ENCODE measurements at places on chromosomes 3 and 15. TPM values are rescaled to one million over a fixed set of nuclear protein-coding genes. Genes with fewer than 3 reads are reported as not detected.

- H3K36me3 ChIP-seq = no peaks in the 10 kb centered on the region
- H3K27ac ChIP-seq = peak overlapping the region; percentile 99
- peak overlapping the region; percentile 83 for H3K4me3 ChIP-seq
- DNase-seq = peak; percentile 72
Observed at GRCh38 chr3:38165722-38166387, 518 bp downstream of the OXSR1 start.

PRR20G gene
- not detected for total RNA-seq

DNA sequence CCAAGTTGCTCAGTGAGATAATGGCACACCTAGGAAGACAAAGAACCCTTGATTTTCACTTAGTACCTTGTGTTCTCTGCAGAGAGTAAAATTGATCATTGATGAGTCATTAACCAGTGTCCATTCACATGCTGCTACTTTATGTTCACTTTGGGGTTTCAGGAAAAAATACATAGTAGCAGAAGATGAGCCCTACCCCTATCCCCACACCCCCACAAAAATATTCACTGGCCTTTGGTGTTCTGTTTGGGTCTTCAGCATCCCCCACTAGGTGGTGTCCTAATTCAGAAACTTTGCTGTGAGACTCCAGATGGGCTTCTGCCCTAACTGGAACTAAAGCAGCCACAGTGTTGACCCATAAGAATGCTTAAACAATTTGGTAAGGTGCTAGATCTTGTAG is 178.8 kb downstream of the KLHL25 start:
- no peaks in the 10 kb centered on the region for H3K27me3 ChIP-seq
- no peak for DNase-seq
- H3K27ac ChIP-seq = peak overlapping the region; percentile 56
- H3K36me3 ChIP-seq = no peaks in the 10 kb centered on the region
- H3K4me3 ChIP-seq = no peak overlapping the region

- H3K4me1 ChIP-seq = no peaks in the 10 kb centered on the region
- no peak overlapping the region for H3K27ac ChIP-seq
- no peaks in the 10 kb centered on the region for H3K36me3 ChIP-seq
- H3K27me3 ChIP-seq = no peaks in the 10 kb centered on the region
- no peak for DNase-seq
- no peak overlapping the region for H3K4me3 ChIP-seq
Observed at GRCh38 chr15:27418726-27419125, 447.7 kb downstream of the GABRG3 start.

GRCh38 chr3:53180305-53181023 is 19.5 kb downstream of the PRKCD start:
- H3K4me1 ChIP-seq = peaks cover 3% of the 10 kb centered on the region
- peaks cover 8% of the 10 kb centered on the region for H3K36me3 ChIP-seq
- no peak overlapping the region for H3K27ac ChIP-seq
- peak; percentile 30 for DNase-seq
- no peak overlapping the region for H3K4me3 ChIP-seq
- H3K27me3 ChIP-seq = no peaks in the 10 kb centered on the region

ATP10A gene
- 32.9 TPM for total RNA-seq

DNA sequence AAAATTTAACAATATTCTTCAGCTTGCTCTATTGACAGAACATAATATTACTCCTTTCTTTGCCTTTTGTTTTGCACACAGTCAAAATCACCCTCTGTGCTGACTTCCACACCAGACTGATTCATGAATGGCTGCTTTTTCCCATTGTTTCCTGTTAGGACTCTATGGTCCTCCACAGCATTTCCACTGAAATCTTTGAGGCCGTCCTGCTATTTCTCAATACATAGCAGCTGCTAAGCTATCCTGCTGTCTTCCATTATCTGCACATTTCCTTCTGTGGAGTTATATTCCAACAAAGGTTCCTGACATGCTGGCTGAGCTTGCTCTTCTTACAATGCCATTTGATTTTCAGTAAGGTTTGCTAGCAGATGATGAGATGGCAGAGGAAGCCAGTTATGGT is 153.3 kb downstream of the EPHA3 start:
- no peaks in the 10 kb centered on the region for H3K4me1 ChIP-seq
- DNase-seq = no peak

- no peaks in the 10 kb centered on the region for H3K36me3 ChIP-seq
- H3K27me3 ChIP-seq = no peaks in the 10 kb centered on the region
- no peak for DNase-seq
- H3K4me3 ChIP-seq = no peak overlapping the region
Observed at GRCh38 chr15:70964686-70965085, 72.1 kb downstream of the LRRC49 start.

IQCH gene
- 4.7 TPM for total RNA-seq

- DNase-seq = no peak
- H3K4me1 ChIP-seq = no peaks in the 10 kb centered on the region
- no peak overlapping the region for H3K27ac ChIP-seq
Observed at GRCh38 chr3:149771652-149772271, 19.5 kb upstream of the COMMD2 start.

- no peak overlapping the region for H3K27ac ChIP-seq
- H3K36me3 ChIP-seq = no peaks in the 10 kb centered on the region
- no peaks in the 10 kb centered on the region for H3K27me3 ChIP-seq
- DNase-seq = no peak
- no peaks in the 10 kb centered on the region for H3K4me1 ChIP-seq
- H3K4me3 ChIP-seq = no peak overlapping the region
Observed at GRCh38 chr3:100471444-100471843, 21.0 kb upstream of the TMEM45A start.

GRCh38 chr3:14803981-14804834 is 14.6 kb upstream of the FGD5 start:
- DNase-seq = no peak
- no peaks in the 10 kb centered on the region for H3K36me3 ChIP-seq
- H3K27ac ChIP-seq = no peak overlapping the region
- H3K4me1 ChIP-seq = no peaks in the 10 kb centered on the region
- H3K27me3 ChIP-seq = peaks cover 5% of the 10 kb centered on the region
- no peak overlapping the region for H3K4me3 ChIP-seq

DNA sequence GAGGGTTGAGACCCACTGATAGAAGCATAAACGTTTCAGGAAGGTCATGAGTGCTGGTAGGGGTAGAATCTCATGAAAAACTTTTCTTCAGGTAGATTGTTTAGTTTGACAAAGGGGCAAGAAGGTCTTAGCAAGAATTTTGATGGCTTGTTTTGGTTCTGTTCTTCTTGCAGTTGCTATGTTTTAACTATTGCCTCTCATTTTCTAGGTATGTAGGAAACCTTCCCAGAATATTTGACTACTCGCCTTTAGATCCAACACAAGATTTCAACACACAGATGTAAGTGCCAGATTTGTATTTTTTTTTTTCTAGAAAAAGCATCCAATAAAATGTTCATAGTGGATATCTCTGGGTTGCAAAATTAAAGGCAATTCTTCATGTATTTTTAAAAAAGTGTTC is 77.1 kb downstream of the USP13 start:
- DNase-seq = no peak
- H3K36me3 ChIP-seq = peaks cover 7% of the 10 kb centered on the region
- no peak overlapping the region for H3K4me3 ChIP-seq
- H3K27me3 ChIP-seq = no peaks in the 10 kb centered on the region

DNA sequence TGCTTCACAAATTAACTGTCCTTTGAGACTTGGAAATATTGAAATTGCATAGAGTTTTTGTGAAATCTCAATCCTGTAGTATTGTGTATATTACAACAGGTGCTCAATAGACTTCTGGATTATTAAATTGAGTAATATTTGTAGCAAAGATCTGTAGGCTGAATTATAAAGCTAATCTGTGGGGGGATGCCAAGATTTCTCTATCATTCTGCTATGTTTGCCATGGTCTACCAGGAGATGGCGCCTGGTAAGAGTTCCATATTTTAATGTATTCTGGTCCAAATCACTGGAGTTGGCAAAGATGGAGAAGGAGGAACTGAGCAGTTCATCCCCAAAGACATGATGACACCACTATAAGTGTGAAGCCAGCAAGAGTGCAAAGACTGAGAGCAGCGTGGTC is 340.9 kb upstream of the TPRG1 start:
- no peaks in the 10 kb centered on the region for H3K27me3 ChIP-seq
- H3K4me1 ChIP-seq = peaks cover 4% of the 10 kb centered on the region
- no peak overlapping the region for H3K27ac ChIP-seq
- no peak overlapping the region for H3K4me3 ChIP-seq

DNA sequence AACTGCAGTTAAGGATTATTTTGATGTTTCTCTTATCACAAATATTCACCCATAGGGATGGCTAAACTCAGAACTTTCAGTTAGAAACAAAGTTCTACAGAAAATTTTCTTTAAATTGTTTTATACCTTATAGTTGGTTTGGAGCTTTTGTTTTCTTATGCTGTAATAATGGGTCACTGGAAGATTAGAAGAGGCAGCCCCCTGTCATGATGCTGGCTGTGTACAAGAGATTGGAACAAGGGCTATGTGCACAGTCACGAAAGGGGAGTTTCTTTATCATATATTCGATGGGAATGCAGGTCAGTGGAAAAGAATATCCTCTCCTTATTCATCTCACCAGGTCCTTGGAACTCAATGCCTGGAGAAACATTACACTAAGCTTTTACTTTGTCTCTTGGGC is 12.0 kb upstream of the CPA3 start:
- no peaks in the 10 kb centered on the region for H3K4me1 ChIP-seq
- H3K27me3 ChIP-seq = no peaks in the 10 kb centered on the region
- H3K36me3 ChIP-seq = no peaks in the 10 kb centered on the region
- no peak overlapping the region for H3K4me3 ChIP-seq
- H3K27ac ChIP-seq = no peak overlapping the region

- peak; percentile 92 for DNase-seq
- peaks cover 6% of the 10 kb centered on the region for H3K4me1 ChIP-seq
- H3K36me3 ChIP-seq = no peaks in the 10 kb centered on the region
- H3K4me3 ChIP-seq = no peak overlapping the region
Observed at GRCh38 chr3:72739531-72740466, 108.4 kb downstream of the SHQ1 start.

GRCh38 chr3:79517766-79518413 is 249.9 kb downstream of the ROBO1 start:
- no peaks in the 10 kb centered on the region for H3K36me3 ChIP-seq
- no peak overlapping the region for H3K4me3 ChIP-seq
- H3K27me3 ChIP-seq = no peaks in the 10 kb centered on the region
- peak; percentile 65 for DNase-seq
- H3K27ac ChIP-seq = no peak overlapping the region

DNA sequence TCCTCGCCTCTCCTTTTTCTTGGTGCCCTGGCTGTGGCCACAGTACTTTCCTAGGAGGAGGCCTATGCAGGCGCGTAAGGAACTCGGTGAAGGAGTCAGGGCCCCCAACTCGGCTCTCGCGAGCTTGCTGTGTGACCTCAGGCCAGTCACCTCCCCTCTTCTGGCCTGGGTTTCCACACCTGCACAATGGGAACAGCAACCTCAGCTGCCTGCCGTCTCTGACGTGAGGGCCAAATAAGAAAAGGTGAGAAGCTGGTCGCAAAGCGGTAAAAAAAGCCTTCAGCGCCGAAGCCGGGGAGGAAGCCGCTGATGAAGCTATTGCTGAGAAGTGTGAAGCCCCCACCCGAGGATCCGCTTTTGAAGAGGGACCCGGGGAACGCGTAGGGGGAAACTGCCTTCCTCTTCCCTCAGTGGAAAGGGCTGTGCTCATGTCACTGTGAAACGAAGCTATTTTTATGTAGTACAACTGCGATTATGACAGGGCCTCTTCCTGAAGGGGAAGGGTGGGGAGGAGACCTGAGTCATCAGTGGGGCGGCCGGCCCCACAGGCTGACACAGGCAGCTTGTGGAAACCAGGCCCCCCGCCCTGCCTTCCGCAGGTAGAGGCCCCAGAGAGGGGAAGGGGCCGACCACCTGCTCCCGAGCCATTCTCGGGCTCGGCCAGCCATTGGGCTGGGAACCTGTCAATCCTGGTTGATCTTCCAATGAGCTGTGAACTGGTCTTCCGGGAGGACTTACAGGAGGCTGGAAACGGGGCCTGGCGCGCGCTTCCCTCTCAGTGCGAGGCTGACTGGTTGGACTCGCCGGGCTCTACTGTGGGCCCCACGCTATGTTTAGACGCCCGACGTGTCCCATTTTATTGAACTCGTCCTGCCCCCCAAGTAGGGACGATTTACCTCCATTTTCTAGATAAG is 18.0 kb upstream of the ANKDD1A start:
- H3K27me3 ChIP-seq = no peaks in the 10 kb centered on the region
- H3K36me3 ChIP-seq = no peaks in the 10 kb centered on the region
- peak overlapping the region; percentile 68 for H3K27ac ChIP-seq
- DNase-seq = peak; percentile 95
- H3K4me1 ChIP-seq = peaks cover 44% of the 10 kb centered on the region
- H3K4me3 ChIP-seq = peak overlapping the region; percentile 59

- peaks cover 13% of the 10 kb centered on the region for H3K27me3 ChIP-seq
- H3K4me1 ChIP-seq = no peaks in the 10 kb centered on the region
Observed at GRCh38 chr15:40137303-40138200, 23.3 kb upstream of the BUB1B start.

DNA sequence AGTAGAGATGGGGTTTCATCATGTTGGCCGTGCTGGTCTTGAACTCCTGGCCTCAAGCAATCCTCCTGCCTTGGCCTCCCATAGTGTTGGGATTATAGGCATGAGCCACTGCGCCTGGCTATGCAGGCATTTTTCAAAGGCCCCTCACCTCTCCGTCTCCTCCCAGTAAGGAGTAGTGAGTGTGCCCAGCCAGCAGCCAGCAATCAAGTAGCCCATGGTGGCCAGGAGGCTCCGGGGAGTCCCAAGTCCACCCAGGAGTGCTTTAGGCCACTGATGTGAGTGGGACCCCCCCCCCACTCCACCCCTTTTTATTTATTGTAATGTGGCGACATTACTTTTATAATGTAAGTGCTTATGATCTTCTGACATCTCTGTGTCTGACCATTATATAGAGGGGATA is 8.1 kb downstream of the ISG20 start:
- H3K27me3 ChIP-seq = no peaks in the 10 kb centered on the region
- no peak overlapping the region for H3K4me3 ChIP-seq
- no peak for DNase-seq
- no peaks in the 10 kb centered on the region for H3K36me3 ChIP-seq
- peaks cover 16% of the 10 kb centered on the region for H3K4me1 ChIP-seq

DNA sequence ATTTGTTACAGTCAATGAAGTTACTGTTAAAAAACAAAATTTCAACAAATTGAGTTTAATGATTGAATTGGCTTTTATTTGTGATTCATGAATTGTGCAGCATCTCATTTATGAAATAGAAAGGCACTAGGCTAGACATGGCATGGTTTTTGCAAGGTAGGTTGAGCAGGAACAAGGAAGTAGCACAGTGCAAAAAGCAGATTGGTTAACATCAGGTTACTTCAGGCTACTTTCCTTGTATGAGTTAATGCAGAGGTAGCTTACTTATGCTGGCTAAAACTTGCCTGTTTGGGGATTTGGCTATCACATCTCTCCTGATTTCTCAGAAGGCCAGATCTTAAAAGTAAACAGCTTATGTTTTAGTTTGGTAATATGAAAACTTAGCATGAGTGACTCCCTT is 23.0 kb upstream of the SV2B start:
- no peak overlapping the region for H3K27ac ChIP-seq
- no peak overlapping the region for H3K4me3 ChIP-seq
- no peaks in the 10 kb centered on the region for H3K36me3 ChIP-seq
- DNase-seq = no peak
- H3K27me3 ChIP-seq = no peaks in the 10 kb centered on the region

PDZRN3 gene
- 18.3 TPM for total RNA-seq

- H3K4me3 ChIP-seq = no peak overlapping the region
- DNase-seq = peak; percentile 96
- peak overlapping the region; percentile 9 for H3K27ac ChIP-seq
- no peaks in the 10 kb centered on the region for H3K36me3 ChIP-seq
- H3K27me3 ChIP-seq = no peaks in the 10 kb centered on the region
Observed at GRCh38 chr3:151925876-151926275, 52.4 kb downstream of the SUCNR1 start.
